ENCODE measurements at places on chromosomes 5 and 9.

DNA sequence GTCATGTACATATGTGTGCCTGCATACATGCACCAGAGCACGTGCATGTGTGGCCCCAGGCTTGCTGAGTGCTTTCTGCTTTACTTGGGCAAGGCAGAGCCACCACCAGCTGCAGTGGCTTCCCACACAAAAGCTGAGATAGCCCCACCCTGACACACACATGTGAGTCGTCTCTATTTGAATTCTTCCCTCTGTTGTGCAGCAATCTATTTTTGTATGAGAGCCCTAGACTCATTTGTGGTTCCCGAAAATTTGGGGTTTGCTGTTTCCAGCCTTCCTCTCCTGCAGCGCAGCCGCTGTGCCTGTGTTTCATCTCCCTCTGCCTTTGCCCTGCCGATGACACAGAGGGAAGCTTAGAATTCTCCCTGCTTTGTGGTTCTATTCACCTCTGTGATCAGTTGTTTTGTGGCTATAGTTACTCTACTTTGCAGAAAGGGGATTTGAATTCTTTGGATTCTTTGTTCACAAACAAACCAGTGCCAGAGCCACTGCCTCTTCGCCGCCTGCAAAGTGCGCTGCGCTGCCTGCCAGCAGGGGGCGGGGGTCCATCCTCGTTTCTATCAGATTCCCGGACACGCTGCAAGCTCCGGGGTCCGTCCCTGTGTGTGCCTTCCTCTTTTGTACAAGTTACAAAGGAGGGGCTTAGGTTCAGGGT is 95.8 kb upstream of the DAP start:
- DNase-seq = peak; percentile 20

GRCh38 chr9:84850830-84851392 is 181.4 kb downstream of the NTRK2 start:
- DNase-seq = no peak

DNA sequence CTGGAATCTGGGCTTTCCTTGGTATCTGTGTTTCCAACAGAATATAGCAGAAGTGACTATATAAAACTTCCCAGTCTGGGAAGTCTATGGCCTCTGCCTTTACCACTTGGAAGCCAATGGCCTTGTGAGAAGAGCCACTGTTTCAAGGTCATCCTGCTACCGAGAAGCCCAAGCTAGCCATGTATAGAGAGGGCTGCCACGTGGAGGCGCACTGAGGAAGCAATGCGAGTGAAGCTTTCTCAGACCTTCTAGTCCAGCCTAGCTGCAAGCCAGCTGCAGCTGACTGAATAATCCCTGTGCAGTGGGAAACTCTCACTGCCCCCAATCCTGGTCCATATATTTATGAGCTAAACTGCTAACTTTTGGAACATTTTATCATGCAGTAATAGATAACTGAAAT is 661.8 kb upstream of the RIOK2 start:
- no peak for DNase-seq

DNA sequence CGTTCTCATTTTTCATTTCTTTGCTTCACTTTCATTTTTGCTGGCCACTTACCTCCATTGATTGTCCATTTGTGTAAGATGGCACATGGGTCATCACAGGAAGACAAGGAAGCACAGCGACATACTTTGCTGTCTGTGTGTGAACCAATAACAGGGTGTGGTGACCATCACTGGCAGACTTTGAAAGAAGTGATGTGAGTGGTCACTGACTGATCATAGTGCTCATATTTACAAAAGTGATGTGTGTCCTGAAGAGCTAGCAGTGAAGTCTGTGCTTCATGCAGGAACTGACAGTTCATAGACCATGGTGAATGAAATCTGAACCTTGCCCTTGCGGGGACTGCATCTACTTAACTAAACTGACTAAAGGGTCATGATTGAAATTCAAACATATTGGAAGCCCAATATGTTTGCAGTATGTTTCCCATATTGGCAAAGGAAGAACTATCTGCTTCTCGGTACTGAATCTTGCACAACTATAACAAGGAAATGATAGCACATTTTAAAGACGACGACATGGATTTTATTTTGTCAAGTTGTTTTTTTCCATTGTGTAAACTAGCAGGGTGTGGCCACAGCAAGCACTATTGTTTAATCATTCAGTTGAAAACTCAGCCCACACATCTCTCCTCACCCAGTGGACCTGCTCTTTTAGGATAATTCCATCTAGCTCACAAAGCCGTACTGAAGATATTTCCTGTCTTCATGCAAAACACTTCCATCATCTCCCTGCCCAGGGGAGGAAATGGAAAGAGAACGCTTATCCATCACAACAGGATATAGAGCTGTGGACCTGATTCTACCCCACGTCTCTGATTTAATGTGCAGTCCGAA is 232.0 kb upstream of the ANKRD55 start:
- DNase-seq = no peak

DNA sequence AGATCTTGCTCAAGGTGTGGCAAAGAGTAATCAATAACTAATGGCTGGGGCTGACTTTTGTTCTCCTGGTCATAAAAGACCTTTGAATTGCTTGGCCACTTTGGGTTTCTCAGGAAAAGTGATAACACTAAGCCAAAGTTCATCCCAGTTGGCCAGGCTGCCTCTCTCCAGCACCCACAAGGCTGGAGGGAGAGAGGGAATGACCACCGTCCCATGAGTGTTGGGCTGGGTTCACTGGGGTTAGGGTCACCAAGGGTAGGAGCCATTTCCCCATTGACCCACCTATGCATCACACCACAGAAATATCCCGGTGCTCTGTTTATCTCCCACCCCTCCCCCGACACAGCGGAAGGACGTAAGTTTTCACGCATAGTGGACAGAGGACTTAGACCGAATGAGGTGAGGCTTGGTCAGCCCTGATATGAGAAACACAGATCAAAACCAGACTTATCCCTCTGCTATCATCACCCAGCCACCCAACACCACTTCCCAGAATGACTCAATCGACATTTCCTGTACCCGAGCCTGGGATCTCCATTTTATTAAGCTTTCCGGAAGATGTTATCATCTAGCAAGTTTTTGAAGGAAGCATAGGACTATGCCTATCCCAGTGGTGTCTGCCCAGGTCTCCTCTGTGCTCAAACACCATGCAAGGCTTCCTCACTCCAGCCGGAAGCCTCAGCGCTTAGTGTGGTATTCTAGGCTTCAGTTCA is 27.0 kb upstream of the PPARGC1B start:
- DNase-seq = no peak

GRCh38 chr9:6195714-6196360 is 19.8 kb upstream of the IL33 start:
- DNase-seq = no peak

DNA sequence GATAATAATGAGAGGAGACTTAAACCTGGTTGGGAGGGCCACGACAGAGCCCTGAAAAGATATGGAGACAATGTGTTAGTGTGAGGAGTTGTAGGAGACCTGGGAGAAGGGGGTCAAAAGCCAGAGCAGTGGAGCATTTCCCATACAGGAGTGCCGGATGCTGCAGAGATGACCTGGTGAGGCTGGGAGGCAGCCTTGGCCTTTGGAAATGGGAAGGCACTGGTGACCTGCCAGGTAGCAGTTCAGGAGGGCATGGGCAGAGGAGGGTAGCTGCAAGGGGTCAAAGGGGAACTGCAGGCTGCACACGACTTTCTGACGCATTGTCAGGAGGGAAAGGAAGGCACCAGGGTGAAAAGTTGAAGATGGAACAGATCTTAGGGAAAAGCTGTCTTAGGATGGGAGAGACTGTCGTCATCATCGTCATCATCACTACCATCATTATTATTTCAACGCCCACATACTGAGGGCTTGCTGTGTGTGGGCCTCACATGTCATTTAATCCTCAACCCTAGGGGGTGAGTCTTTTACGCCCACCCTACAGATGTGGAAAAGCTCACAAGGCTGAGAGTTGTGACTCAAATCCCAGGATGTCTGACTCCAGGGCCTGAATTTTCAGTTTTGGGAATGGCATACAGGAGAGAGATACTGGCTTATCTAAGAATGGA is 13.3 kb downstream of the ARAP3 start:
- DNase-seq = no peak

GRCh38 chr5:130805648-130806047 is 359.4 kb downstream of the HINT1 start:
- no peak for DNase-seq

GRCh38 chr5:149320791-149321330 is 24.4 kb upstream of the GRPEL2 start:
- no peak for DNase-seq

DNA sequence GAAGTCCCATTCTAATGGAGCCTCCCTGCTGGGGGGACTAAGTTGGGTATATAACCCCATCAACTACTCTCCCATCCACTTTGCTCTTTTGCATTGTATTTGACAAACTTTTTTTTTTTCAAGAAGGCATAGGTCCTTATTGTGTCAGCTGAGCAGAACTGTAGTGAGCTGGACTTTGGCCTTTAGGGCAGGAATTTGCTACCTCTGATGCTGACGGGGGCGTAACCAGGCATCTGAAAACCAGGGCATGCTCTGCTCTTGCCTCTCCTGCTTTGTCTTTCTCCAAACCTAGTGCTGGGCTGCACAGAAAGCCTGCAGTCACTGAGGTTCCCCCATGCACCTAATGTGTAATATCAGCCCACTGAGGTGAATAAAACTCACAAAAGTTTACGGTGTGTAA is 49.0 kb downstream of the MSX2 start:
- no peak for DNase-seq

DNA sequence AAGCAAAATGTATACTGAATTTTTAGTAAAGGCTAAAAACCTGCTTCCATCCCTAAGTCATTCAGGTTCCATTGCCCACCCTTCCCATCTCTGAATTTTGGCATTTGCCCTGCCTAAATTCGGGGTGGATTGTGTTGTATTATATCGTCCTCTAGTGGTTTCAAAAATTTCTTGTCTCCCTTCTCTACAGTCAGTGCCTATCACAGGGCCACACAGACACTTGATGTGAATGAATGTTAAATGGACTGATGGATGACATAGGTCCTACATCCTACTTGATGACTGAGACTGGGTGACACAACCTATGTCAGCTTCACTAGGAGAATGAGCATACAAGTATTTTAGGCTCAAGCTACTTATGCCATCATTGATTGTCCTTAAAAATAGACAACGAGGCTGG is 45.6 kb upstream of the SLC30A5 start:
- DNase-seq = no peak

- DNase-seq = no peak
Measured at GRCh38 chr9:121650217-121651007, 1.0 kb upstream of the DAB2IP start.

GRCh38 chr5:157563929-157564716 is 11.5 kb downstream of the ADAM19 start:
- DNase-seq = no peak

DNA sequence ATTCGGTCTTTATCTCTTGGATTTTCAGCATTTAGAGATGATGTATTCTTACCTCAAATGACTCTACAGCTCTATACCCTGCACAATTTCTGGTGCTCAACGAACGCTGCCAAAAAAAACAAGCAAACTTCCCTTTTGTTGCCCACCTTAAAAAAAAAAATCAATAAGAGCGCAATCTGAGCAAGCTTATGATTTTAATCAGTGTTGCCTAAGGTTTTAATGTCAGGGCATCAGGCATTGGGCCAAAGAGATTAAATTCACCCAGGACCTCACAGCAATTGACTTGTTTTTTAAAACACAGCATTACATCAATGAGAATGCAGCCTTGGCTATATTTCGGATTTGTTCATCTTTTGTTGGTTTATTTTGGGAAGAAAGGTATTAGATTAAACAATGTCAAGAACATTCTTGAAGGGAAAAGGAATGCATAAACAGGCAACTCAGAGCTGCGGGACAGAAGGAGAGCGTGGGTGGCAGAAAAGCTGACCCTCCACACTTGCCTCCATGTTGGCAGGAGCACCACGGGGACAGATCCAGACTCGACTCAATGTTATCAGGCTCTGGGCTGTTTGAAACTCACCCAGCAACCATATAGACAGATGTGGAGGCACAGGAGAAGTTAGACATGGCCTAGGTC is 127.5 kb upstream of the DAPK1 start:
- DNase-seq = no peak

DNA sequence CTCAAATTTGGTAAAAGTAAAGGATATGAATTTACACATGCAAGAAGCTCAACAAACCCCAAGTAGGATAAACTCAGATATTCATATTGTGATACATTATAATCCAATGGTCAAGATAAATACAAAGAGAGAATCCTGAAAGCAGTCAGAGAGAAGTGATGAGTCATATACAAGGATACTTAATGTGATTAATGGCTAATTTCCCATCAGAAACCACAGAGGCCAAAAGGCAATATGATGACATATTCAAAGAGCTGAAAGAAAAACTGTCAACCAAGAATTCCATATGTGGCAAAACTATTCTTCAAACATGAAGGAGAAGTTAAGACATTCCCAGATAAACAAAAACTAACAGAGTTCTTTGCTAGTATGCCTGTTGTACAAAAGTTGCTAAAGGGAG is 19.5 kb upstream of the IRF1 start:
- DNase-seq = no peak

DNA sequence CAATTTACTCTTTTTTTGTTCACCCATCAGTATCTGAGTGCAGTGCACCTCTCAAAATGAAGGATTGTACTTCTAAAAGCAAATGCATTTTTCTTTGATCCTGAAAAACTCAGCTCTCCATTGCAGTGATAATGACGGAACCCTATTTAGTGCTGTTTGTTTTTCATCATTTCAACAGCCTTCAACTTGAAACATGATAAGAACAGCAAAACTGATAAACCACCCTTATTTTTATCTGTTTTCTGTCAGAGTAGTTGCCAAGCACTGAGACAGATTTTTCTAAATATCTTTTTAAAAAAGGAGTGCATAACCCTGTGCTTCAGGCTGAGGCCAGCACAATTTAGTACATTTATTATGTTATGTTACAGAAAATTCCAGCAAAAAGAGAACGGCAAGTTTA is 549.8 kb upstream of the DMAC1 start:
- DNase-seq = no peak

- peak; percentile 42 for DNase-seq
Measured at GRCh38 chr9:111839387-111839786, 44.6 kb upstream of the SHOC1 start.

- DNase-seq = peak; percentile 63
Measured at GRCh38 chr5:35924950-35925722, 13.3 kb downstream of the CAPSL start.

- no peak for DNase-seq
Measured at GRCh38 chr5:171336521-171337209, 27.6 kb downstream of the TLX3 start.

DNA sequence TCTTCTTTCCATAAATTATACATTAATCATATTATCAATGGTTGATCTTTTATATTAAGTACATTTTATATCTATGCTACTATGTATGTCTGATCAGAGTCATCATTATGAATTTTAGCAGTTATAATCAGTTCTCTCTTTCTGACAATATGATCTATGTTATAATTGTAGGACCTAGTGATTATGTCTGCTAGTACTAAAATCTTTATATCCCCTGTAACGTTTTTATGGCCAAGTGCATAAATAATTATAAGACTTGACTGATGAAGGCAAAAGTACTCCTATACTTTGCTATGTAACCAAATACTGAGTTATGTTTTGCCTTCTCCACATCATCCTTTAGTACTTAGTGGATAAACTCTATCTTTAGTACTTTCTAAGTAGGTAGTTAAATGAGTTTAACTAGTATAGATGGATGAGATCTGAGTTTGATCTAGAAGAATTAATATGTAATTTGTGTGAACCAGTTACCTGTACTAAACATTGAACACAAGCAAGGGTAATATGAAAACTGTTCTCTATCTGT is 75.4 kb downstream of the SLF1 start:
- DNase-seq = no peak

Measured in GM20000 (cell line).